WTC11 (cell line): ENCODE measurements at places on chromosomes 12 and 14. TPM values are rescaled to one million over a fixed set of nuclear protein-coding genes. Genes with fewer than 3 reads are reported as not detected.

Gene PZP
- 0.15 to 0.25 TPM (median 0.18 TPM) in 3 replicates for total RNA-seq

Gene CLEC6A
- total RNA-seq, result 0.11 to 0.20 TPM in 2 of 3 replicates, not detected in the other

Gene KRT3
- not detected in 3 replicates for total RNA-seq

Gene KRT6C
- total RNA-seq, result not detected in 3 replicates

Gene MYO1H
- total RNA-seq, result 0.44 to 0.60 TPM (median 0.50 TPM) in 3 replicates

Gene NUP37
- total RNA-seq, result 58.4 to 60.0 TPM (median 58.8 TPM) in 3 replicates

Gene FOXN4
- 0.37 to 0.92 TPM (median 0.66 TPM) in 3 replicates for total RNA-seq

Gene SDR9C7
- not detected in 3 replicates for total RNA-seq

Gene ADGRD1
- 0.77 to 0.87 TPM (median 0.80 TPM) in 3 replicates for total RNA-seq

Gene SUPT16H
- 153 to 178 TPM (median 157 TPM) in 3 replicates for total RNA-seq

Gene BHLHE41
- total RNA-seq, result 5.9 to 7.6 TPM (median 6.7 TPM) in 3 replicates

- DNase-seq, result peak; percentile 57
- H3K4me1 ChIP-seq, result peaks cover 18% of the 10 kb centered on the region
- no peaks in the 10 kb centered on the region; the same call in 1 of the 2 replicates for H3K27me3 ChIP-seq
- 0 out of 2 replicates have a peak, but pooled peaks cover 4% of the 10 kb centered on the region for H3K36me3 ChIP-seq
- H3K4me3 ChIP-seq, result no peak overlapping the region
Measured at GRCh38 chr14:72692696-72693095, 201.2 kb downstream of the DPF3 start.

DNA sequence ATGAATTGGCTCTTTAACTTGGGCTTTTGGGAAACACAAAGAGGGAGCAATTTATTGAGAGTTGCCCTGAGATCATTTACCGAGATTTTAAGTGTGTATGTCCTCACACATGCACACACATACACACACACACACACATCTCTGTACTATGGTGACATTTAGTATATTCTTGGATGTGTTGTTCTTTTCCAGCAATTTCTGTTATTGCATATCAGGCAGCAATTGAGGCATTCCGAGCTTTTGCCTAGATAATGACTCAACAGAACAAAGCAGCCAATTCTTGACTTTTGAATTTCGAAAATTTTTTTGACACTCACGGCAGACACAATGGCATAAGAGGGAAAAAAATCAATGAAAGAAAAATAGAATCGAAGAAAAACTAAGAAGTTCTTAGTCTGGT is 248.5 kb downstream of the DUSP6 start:
- H3K27ac ChIP-seq, result no peak overlapping the region
- no peak overlapping the region for H3K4me3 ChIP-seq
- H3K4me1 ChIP-seq, result peaks cover 58% of the 10 kb centered on the region

DNA sequence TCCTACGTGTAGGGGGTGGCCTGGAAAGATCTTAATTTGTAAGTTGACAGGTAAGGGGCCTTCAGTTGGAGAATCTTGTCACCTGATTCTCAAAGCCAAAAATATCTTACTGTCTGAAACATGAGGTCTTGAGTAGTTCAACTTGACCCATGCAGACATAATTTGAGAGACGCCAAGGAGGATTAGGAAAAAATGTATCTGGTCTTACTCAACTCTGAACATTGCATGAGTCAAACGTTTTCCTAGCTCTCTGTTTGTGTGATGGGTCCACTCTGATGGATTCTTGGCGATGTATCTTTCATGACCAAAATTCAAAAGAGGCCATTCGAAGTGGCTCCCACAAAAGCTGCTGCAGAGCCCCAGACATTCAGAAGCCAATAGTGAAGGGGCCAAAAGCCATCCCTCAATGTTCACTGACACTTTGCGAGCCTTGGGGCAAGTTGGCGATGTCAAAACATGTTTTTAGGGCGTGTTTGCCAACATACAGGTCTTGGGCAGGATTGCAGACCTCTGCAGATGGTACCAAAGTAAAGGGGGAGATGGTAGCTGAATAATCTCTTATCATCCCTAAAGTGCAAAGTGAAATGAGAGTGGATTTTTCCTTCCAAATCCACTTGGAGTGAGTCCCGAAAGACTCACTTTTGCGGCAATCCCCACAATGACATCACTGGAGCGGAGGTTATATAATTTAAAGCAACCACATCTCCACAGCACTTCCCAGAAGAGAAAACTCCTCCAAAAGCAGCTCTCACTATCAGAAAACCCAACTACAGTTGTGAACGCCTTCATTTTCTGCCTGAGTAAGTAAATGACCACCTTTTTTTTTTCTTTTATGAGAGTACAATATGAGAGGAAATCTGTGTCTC is at the start of gene BDKRB1:
Gene BDKRB1, plus strand, starts transcription at position 710 of the 866 bp plus-strand sequence. CDS start 7,473 bp downstream, outside the sequence.
- no peaks in the 10 kb centered on the region for H3K36me3 ChIP-seq
- no peak for DNase-seq
- H3K4me3 ChIP-seq, result no peak within 1 kb of the TSS
- no peak within 1 kb of the TSS for H3K27ac ChIP-seq
- peaks cover 15% of the 10 kb centered on the region for H3K4me1 ChIP-seq

GRCh38 chr12:69161829-69162228 is 77.5 kb upstream of the CPSF6 start:
- H3K27ac ChIP-seq, result no peak overlapping the region
- DNase-seq, result no peak
- no peaks in the 10 kb centered on the region for H3K27me3 ChIP-seq
- no peaks in the 10 kb centered on the region for H3K36me3 ChIP-seq

- no peak for DNase-seq
- H3K4me3 ChIP-seq, result no peak overlapping the region
- H3K4me1 ChIP-seq, result no peaks in the 10 kb centered on the region
- no peak overlapping the region for H3K27ac ChIP-seq
- peaks cover 68% of the 10 kb centered on the region for H3K36me3 ChIP-seq
Measured at GRCh38 chr12:94362653-94363052, 97.0 kb downstream of the CEP83 start.

DNA sequence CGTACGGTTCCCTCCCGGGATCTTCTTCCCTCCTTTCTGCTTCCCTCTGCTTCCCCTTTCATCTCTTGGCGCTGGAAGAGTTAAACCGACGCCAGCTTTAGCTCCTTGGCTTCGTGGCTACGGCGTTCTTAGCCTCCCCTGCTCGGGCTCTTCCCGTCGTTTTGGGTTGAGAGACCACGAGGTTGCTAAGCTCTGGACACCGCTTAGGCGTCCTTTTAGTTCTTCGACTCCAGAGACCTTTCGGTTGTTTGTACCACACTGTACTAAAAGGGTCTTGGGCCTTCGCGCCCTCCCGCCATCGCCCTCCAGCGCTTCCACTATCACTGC is 545 bp downstream of the CPSF2 start:
- no peaks in the 10 kb centered on the region for H3K27me3 ChIP-seq
- peak overlapping the region; percentile 96 for H3K27ac ChIP-seq
- H3K36me3 ChIP-seq, result peaks cover 32% of the 10 kb centered on the region
- peaks cover 21% of the 10 kb centered on the region for H3K4me1 ChIP-seq
- peak overlapping the region; percentile 98 for H3K4me3 ChIP-seq

DNA sequence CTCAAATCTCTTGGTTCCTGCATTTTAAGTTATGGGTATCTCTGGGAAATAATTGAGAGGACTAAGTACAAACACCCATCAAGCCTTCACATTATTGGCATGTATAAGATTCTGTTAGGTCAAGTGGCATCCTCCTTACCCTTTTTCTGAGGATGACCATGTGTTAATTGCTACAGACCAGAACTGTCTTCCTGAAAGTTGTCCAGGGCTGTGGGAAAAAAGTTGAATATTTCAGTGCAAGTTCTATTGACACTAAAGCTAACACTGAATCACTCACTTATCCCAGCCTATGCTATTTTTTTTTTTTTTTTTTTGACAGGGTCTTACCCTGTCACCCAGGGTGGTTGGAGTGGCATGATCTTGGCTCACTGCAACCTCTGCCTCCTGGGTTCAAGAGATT is 130.1 kb upstream of the HIF1A start:
- peaks cover 10% of the 10 kb centered on the region for H3K27me3 ChIP-seq
- DNase-seq, result no peak
- no peak overlapping the region for H3K4me3 ChIP-seq

DNA sequence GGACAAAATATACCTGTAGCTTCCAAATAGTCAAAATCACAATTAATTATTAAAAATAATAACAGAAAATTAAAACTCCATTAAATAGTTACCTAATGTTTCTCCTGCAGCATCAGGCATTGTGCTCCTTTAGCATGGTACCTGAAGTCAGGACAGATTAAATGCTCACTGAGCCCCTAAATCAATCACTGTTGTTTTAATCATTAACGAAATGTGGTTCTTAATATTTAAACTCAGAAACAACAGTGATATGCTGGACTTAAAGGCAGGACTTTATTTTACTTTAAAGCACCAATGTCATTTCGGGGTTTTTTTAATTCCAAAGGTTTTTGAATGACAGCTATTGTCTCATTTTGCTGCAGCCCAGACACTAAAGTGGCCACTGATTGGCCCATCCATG is 2.0 kb upstream of the BMP4 start:
- peaks cover 27% of the 10 kb centered on the region for H3K4me1 ChIP-seq
- no peak overlapping the region for H3K27ac ChIP-seq
- peaks cover 90% of the 10 kb centered on the region for H3K27me3 ChIP-seq
- no peaks in the 10 kb centered on the region for H3K36me3 ChIP-seq

- H3K4me1 ChIP-seq, result peaks cover 88% of the 10 kb centered on the region
- H3K36me3 ChIP-seq, result no peaks in the 10 kb centered on the region
- no peak overlapping the region for H3K27ac ChIP-seq
- H3K27me3 ChIP-seq, result no peaks in the 10 kb centered on the region; the same call in 1 of the 2 replicates
- H3K4me3 ChIP-seq, result no peak overlapping the region
Measured at GRCh38 chr12:106112145-106112821, 26.5 kb downstream of the NUAK1 start.

GRCh38 chr12:103958621-103959020 is 7.1 kb upstream of the TDG start:
- no peak for DNase-seq
- no peaks in the 10 kb centered on the region for H3K27me3 ChIP-seq
- peaks cover 24% of the 10 kb centered on the region for H3K4me1 ChIP-seq
- H3K4me3 ChIP-seq, result peak overlapping the region; percentile 48
- H3K36me3 ChIP-seq, result peaks cover 9% of the 10 kb centered on the region

- H3K36me3 ChIP-seq, result no peaks in the 10 kb centered on the region
- H3K27ac ChIP-seq, result no peak overlapping the region
- DNase-seq, result no peak
- H3K4me1 ChIP-seq, result no peaks in the 10 kb centered on the region
- H3K27me3 ChIP-seq, result no peaks in the 10 kb centered on the region
Measured at GRCh38 chr14:84456946-84457345, 1073.0 kb upstream of the FLRT2 start.

GRCh38 chr14:37472906-37473305 is 122.1 kb downstream of the FOXA1 start:
- no peaks in the 10 kb centered on the region for H3K27me3 ChIP-seq
- peaks cover 14% of the 10 kb centered on the region for H3K4me1 ChIP-seq
- no peak overlapping the region for H3K4me3 ChIP-seq
- DNase-seq, result no peak

GRCh38 chr14:71454513-71455332 is 477.5 kb upstream of the RGS6 start:
- no peaks in the 10 kb centered on the region for H3K27me3 ChIP-seq
- no peaks in the 10 kb centered on the region for H3K4me1 ChIP-seq
- DNase-seq, result no peak
- H3K27ac ChIP-seq, result 0 out of 2 replicates have a peak overlapping the region, but pooled peaks have one; percentile 28
- H3K4me3 ChIP-seq, result no peak overlapping the region
- H3K36me3 ChIP-seq, result peaks cover 15% of the 10 kb centered on the region

GRCh38 chr12:10847744-10848143 is 1.5 kb downstream of the PRR4 start:
- DNase-seq, result no peak
- 0 out of 2 replicates have a peak, but pooled peaks cover 4% of the 10 kb centered on the region for H3K36me3 ChIP-seq
- H3K4me1 ChIP-seq, result peaks cover 8% of the 10 kb centered on the region
- H3K4me3 ChIP-seq, result no peak overlapping the region
- no peaks in the 10 kb centered on the region for H3K27me3 ChIP-seq
- H3K27ac ChIP-seq, result no peak overlapping the region

GRCh38 chr12:108551535-108551934 is 9.4 kb downstream of the SART3 start:
- H3K4me1 ChIP-seq, result peaks cover 36% of the 10 kb centered on the region
- DNase-seq, result no peak
- H3K27me3 ChIP-seq, result no peaks in the 10 kb centered on the region
- no peak overlapping the region for H3K4me3 ChIP-seq
- H3K27ac ChIP-seq, result no peak overlapping the region

- H3K27me3 ChIP-seq, result no peaks in the 10 kb centered on the region
- no peak for DNase-seq
- H3K27ac ChIP-seq, result 0 out of 2 replicates have a peak overlapping the region, but pooled peaks have one; percentile 54
- no peak overlapping the region for H3K4me3 ChIP-seq
- peaks cover 18% of the 10 kb centered on the region for H3K36me3 ChIP-seq
- H3K4me1 ChIP-seq, result no peaks in the 10 kb centered on the region; the same call in 1 of the 2 replicates
Measured at GRCh38 chr14:75044322-75044721, 6.9 kb downstream of the MLH3 start.

GRCh38 chr14:68944162-68944561 is 34.9 kb downstream of the ACTN1 start:
- peak overlapping the region; percentile 43 for H3K27ac ChIP-seq
- H3K4me3 ChIP-seq, result no peak overlapping the region
